ENCODE measurements at places on chromosomes 16 and 17.

- no peak overlapping the region for H3K27ac ChIP-seq
- H3K4me3 ChIP-seq: no peak overlapping the region
- no peaks in the 10 kb centered on the region for H3K36me3 ChIP-seq
- DNase-seq: no peak
- no peaks in the 10 kb centered on the region for H3K4me1 ChIP-seq
Observed at GRCh38 chr16:57137566-57138273, 45.3 kb downstream of the CPNE2 start.

GRCh38 chr16:71216714-71217113 lies 13.8 kb downstream of the HYDIN start:
- H3K4me1 ChIP-seq: no peaks in the 10 kb centered on the region
- H3K4me3 ChIP-seq: no peak overlapping the region
- DNase-seq: no peak
- no peak overlapping the region for H3K27ac ChIP-seq
- H3K36me3 ChIP-seq: no peaks in the 10 kb centered on the region
- no peaks in the 10 kb centered on the region for H3K27me3 ChIP-seq

- H3K36me3 ChIP-seq: no peaks in the 10 kb centered on the region
- no peak overlapping the region for H3K27ac ChIP-seq
- peaks cover 39% of the 10 kb centered on the region for H3K4me1 ChIP-seq
- no peak for DNase-seq
- no peak overlapping the region for H3K4me3 ChIP-seq
Observed at GRCh38 chr16:57630931-57631845, 2.8 kb downstream of the ADGRG1 start.

GRCh38 chr17:39920218-39921210 lies 2.1 kb upstream of the GSDMB start:
- no peak overlapping the region for H3K27ac ChIP-seq
- peaks cover 14% of the 10 kb centered on the region for H3K4me1 ChIP-seq
- DNase-seq: no peak

DNA sequence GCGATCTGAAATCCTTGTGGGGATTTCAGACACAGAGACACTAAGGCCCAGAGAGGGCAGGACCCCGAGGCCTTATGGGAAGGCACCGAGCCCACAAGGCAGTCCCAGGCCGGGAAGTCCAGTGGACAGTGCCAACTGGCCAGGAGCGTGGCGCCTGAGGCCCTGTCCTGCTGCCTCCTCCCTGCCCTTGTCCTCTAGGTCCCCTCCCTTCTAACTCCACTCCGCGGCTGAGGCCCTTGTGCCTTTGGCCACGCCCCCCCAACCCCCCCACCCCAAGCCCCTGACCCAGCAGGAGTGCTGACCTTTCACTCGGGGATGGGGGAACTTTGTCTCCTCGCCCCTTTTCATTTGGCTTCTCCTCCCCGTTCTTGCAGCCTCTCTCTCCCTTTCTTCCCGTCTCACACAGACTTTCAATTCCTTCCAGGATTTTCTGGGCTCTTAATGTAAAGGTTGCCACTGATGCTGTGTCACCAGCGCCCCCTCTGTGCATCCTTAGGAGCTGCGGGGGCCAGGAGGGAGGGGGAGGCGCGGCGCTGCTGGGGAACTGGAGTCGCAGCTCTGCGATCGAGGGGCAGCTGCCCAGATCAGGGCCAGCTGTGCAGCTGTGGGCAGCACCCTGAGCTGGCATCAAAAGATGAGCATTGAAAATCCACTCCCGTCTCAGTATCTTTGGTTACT lies 29.1 kb downstream of the CRHR1 start:
- no peaks in the 10 kb centered on the region for H3K4me1 ChIP-seq
- no peaks in the 10 kb centered on the region for H3K36me3 ChIP-seq

- no peak for DNase-seq
- H3K4me1 ChIP-seq: no peaks in the 10 kb centered on the region
- no peak overlapping the region for H3K4me3 ChIP-seq
Observed at GRCh38 chr17:39507511-39507910, 46.2 kb downstream of the CDK12 start.

- peaks cover 46% of the 10 kb centered on the region for H3K36me3 ChIP-seq
- DNase-seq: no peak
- no peaks in the 10 kb centered on the region for H3K27me3 ChIP-seq
- H3K27ac ChIP-seq: no peak overlapping the region
Observed at GRCh38 chr17:17183744-17184143, 22.4 kb downstream of the PLD6 start.

DNA sequence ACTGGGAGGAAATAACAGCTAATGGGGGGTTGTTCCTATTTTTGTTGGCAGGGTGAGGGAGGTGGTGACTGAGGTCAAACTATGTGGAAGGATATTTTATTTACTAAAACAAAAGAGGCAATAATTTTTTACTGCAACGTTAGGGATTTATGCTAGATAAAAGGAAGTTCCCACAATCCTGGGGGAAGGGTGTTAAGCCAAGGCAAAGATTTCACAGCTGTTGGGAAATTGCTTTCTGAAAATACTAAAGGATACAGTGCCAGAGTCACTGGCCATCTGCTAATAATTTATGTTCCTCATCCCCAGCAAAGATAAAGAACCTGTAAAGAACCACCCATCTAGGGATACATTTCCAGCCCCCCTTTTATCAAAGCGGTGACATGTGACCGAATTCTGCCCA lies 756.0 kb upstream of the RBFOX1 start:
- no peak for DNase-seq
- no peaks in the 10 kb centered on the region for H3K27me3 ChIP-seq
- H3K36me3 ChIP-seq: no peaks in the 10 kb centered on the region
- no peak overlapping the region for H3K4me3 ChIP-seq

DNA sequence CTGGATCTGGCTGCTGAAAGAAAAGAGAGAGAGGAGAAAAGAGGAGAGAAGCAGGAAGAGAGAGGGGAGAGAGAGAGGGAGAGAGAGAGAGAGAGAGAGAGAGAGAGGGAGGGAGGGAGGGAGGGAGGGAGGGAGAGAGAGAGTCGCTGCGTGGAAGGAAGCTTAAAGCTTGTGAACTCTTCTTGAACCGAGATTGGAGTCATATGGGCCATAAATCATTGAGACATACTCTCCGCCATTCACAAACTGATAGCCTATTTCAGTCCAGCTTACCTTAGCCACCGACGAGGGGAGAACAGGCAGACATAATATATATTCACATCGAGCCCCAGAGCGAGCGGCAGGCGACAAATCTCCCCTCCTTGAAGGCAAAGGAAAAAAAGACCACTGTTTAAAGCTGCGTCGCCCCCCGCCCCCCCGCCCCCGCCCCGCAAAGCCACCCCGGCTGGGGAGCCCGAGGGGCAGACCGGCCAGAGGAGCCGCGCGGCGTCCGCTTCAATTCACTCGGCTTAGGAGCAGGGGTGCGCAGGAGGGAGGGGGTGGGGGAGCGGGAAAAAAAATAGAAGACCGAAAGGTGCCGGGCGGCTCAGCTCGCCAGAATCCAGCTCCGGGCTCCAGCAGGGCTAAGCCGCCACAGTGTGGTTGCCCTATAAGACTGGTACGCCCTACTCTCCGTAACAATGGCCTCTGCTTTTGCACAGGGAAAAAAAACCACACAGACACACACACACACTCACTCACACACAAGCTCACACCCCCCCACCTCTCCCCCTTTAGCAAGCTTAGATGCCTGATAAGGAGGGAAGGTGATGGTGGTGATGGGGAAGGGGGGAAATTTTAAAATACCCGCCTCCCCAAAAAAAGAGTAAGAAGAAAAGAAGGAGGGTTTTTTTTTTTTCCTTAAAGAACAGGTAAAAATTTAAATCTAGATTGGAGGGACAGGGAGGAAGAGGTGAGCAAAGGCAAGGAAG lies 10.6 kb upstream of the HOXB2 start:
- H3K4me1 ChIP-seq: peaks cover 45% of the 10 kb centered on the region
- peak overlapping the region; percentile 80 for H3K27ac ChIP-seq
- DNase-seq: peak; percentile 99

- H3K27ac ChIP-seq: no peak overlapping the region
- H3K4me3 ChIP-seq: no peak overlapping the region
- H3K36me3 ChIP-seq: no peaks in the 10 kb centered on the region
- H3K4me1 ChIP-seq: peaks cover 7% of the 10 kb centered on the region
- peaks cover 18% of the 10 kb centered on the region for H3K27me3 ChIP-seq
Observed at GRCh38 chr17:81025065-81025740, 9.7 kb upstream of the BAIAP2 start.

GRCh38 chr16:86826941-86827340 lies 248.6 kb downstream of the FOXL1 start:
- DNase-seq: peak; percentile 78
- no peaks in the 10 kb centered on the region for H3K36me3 ChIP-seq
- H3K4me3 ChIP-seq: no peak overlapping the region
- peaks cover 54% of the 10 kb centered on the region for H3K4me1 ChIP-seq
- H3K27ac ChIP-seq: no peak overlapping the region

GRCh38 chr16:69276148-69277115 lies 34.7 kb upstream of the VPS4A start:
- H3K4me3 ChIP-seq: peak overlapping the region; percentile 3
- peak overlapping the region; percentile 66 for H3K27ac ChIP-seq
- no peaks in the 10 kb centered on the region for H3K27me3 ChIP-seq
- peak; percentile 97 for DNase-seq

GRCh38 chr17:73571511-73572130 lies 72.6 kb downstream of the SDK2 start:
- H3K27me3 ChIP-seq: no peaks in the 10 kb centered on the region
- H3K4me3 ChIP-seq: no peak overlapping the region
- H3K4me1 ChIP-seq: no peaks in the 10 kb centered on the region
- no peak overlapping the region for H3K27ac ChIP-seq
- no peak for DNase-seq

Data from astrocyte (in vitro differentiated cells and primary cell).